ENCODE measurements at places on chromosomes 11 and 22. TPM values are rescaled to one million over a fixed set of nuclear protein-coding genes. Genes with fewer than 3 reads are reported as not detected.
A peak's percentile ranks its signal among the peaks of the same experiment; 100 is the strongest.

DNA sequence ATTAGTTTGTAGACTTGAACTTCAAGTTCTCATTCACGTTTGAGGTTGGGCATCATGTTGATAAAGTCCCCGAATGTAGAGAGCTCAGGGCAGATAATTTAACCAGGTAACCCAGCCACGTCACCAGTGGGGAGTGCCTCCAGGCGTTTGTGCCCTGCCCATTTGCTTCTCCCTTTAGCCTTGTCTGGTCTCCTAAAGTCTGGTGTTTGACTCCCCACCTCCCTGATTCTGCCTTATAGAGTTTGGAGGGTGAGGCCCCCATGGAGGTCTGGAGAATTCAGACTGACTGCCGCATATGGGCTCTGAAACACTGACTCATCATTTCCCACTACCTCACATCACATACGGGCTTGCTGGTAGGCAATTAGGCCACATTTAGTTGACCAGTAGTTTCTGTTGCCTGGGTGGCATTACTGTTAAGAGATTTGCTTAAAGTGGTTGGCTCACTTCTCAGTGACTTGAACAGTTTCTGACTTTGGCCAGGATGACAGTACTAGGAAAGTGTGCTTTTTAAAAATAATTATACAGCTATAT is 99.3 kb upstream of the GAL start:
- DNase-seq = no peak

- DNase-seq = peak; percentile 79
Measured at GRCh38 chr11:59573216-59573615, 42.4 kb downstream of the OSBP start.

- DNase-seq = no peak
Measured at GRCh38 chr22:24389680-24390079, 37.7 kb upstream of the ADORA2A start.

- no peak for DNase-seq
Measured at GRCh38 chr11:133999355-133999754, 42.6 kb upstream of the IGSF9B start.

DNA sequence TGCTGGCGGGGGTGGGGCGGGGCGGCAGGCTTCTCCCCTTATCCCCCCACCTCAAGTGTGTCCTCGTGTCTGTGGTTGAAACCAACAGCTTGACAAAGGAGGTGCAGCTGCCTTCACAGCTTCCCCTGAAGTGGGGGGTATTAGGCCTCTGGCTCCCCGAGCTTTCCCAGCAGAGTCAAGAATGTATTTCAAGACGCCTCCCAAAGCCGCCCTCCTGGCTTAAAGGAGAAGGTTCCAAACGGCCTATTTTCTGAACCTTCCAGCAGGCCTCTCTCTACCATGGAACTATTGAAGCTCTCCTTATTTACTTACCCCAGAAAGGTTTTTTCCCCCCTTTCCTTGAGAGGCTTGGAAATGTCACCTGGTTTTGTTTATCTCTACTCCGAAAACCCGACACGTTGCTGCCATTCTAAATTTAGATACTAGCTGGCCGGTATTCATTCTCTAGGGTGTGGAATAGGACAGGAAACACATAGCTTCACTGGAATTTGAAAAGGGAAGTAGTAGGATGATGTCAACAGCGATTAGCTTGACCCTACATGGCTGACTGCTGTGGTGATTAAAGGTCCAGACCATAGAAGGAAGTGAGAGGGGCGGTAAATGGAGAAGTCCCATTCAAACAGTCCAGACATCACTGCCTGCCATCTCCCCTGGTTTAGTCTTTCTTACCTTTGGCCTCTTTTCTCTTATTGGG is 671 bp upstream of the PICALM start:
- peak; percentile 98 for DNase-seq

DNA sequence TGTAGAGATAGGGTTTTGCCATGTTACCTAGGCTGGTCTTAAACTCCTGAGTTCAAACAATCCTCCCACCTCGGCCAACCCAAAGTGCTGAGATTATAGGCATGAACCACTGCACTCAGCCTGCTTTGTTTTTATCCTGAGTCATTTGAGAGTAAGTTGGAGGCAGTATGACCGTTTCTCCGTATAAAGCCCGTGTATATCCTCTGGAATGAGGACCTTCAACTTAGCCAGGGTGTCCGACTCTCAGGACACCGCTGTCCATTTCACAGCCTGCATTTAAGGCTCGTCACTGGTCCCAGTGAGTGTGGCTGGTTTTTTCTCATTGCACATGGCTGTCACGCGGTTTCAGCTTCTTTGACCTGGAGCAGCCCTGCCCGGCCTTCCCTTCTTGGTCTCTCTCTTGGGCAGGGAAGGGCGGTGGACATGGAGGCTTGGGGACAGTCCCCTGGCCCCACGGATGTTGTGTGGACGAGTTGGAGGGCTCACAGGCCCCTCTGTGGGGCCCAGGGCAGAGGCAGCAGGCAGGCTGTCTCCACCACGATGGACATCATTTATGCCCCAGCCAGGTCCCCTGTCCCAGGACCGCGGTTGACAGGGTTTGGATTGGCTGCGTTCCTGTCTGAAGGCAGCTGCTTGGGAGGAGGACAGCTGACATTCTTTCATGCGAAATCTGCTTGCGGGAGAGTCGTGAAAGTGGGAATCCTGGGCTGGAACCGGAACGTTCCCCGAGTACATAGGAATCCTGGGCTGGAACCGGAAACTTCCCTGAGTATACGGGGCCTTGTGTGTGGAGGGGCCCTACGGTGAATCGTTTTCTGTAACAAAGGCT is 93.3 kb downstream of the KCNQ1 start:
- DNase-seq = no peak

GRCh38 chr11:5547982-5548381 is 358 bp downstream of the OR52H1 start:
- DNase-seq = no peak

GRCh38 chr11:112762707-112763090 is 198.5 kb upstream of the NCAM1 start:
- DNase-seq = no peak

The BTBD18 gene
- not detected for total RNA-seq

The MS4A12 gene
- not detected for total RNA-seq

The NLRP14 gene
- not detected for total RNA-seq

The PNPLA3 gene
- 2.0 TPM for total RNA-seq

The ST14 gene
- total RNA-seq = 0.10 TPM

The CHADL gene
- total RNA-seq = not detected

The FAT3 gene
- total RNA-seq = 0.41 TPM

The C1QTNF4 gene
- total RNA-seq = not detected
